ENCODE measurements at places on chromosomes 3 and 15.

DNA sequence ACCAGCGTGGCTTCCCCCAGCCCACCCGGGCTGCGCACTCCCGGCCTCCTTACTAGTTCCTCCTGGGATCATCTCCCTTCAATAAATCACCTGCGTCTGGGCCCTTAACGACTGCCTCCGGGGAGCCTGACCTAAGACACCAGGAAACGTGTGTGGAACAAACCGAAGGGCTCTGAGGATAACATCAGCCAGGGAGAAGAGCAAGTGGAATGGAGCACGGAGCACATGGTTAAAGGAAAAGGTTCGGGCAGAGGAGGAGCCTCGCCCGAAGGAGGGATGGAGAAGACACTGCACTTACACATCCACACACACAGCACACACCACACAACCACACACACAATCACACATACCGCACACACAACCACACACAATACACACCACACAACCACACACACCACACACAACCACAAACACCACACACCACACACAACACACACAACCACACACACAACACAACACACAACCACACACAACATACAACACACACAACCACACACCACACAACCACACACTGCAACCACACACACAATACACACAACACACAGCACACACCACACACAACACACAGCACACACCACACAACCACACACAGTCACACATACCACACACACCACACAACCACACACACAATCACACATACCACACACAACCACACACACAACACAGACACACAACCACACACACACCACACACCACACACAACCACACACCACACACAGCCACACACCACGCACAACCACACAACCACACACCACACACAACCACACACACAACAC, 24.7 kb downstream of the CPN2 start:
- no peak for DNase-seq

GRCh38 chr15:85007741-85008397, 26.2 kb downstream of the PDE8A start:
- peak; percentile 71 for DNase-seq

- DNase-seq, result no peak
These were observed 95.9 kb downstream of the FRMD4B start for GRCh38 chr3:69290006-69290405.

GRCh38 chr3:42613462-42613861, 13.0 kb downstream of the NKTR start:
- no peak for DNase-seq

- peak; percentile 93 for DNase-seq
These were observed 86.3 kb downstream of the TMEM108 start for GRCh38 chr3:133124511-133124910.

DNA sequence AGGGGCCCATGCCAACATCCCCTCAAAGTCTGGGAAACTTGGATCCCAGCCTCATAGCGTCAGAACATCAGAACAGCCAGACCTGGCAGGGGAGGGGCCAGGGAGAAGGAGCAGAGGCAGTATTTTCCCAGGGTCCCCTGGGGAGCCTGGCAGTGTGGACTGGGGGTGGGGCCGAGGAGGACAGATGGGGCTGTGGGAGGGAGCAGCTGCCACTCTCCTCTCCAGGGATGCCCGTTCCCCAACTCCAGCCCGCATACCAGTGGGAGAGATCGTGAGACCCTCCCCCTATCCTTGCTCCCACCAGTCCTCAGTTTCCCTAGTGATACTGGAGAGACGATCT, 6.5 kb upstream of the DNAJB8 start:
- no peak for DNase-seq

GRCh38 chr15:71654720-71655174, 155.6 kb upstream of the NR2E3 start:
- DNase-seq, result no peak

DNA sequence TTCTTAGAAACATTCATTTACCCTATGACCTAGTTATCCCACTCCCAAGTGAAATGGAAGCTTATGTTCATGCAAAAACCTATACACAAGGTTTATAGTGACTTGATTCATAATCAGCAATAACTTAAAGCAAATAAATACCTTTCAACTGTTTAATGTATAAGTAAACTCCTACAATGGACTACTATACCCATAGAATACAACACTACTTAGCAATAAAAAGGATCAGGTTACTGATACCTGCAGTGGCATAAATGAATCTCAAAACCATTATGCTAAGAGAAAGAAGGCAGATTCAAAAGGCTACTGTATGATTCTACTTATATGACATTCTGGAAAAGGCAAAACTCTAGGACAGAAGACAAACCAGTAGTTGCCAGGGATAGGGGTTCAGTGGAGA, 8.3 kb upstream of the POLR2M start:
- DNase-seq, result no peak

DNA sequence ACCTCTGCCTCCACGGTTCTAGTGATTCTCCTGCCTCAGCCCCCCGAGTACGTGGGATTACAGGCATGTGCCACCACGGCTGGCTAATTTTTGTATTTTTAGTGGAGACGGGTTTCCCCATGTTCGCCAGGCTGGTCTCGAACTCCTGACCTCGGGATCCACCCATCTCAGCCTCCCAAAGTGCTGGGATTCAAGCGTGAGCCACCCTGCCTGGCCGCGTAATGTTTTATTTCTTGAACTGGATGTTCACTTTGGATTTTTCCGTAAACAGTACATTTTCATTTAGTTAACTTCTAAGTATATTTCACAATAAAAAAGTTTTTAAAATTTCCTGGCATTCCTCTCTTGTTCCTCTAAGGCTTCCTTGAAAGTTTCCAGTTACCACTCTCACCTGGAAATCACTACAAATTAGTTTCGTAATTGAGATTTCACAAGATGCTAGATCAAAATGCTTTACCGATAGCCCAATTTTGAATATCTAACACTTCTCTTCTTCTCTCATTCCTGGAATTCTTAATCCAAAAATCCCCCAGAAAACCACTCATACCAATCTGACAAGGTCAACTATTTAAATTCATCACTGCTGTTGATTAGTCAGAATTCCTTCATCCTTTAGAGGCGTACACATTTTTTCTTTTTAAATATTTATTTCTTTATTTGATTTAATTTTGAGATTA, 44.7 kb upstream of the INO80 start:
- no peak for DNase-seq

- no peak for DNase-seq
These were observed 349.7 kb upstream of the SUCLG2 start for GRCh38 chr3:68004091-68004490.

DNA sequence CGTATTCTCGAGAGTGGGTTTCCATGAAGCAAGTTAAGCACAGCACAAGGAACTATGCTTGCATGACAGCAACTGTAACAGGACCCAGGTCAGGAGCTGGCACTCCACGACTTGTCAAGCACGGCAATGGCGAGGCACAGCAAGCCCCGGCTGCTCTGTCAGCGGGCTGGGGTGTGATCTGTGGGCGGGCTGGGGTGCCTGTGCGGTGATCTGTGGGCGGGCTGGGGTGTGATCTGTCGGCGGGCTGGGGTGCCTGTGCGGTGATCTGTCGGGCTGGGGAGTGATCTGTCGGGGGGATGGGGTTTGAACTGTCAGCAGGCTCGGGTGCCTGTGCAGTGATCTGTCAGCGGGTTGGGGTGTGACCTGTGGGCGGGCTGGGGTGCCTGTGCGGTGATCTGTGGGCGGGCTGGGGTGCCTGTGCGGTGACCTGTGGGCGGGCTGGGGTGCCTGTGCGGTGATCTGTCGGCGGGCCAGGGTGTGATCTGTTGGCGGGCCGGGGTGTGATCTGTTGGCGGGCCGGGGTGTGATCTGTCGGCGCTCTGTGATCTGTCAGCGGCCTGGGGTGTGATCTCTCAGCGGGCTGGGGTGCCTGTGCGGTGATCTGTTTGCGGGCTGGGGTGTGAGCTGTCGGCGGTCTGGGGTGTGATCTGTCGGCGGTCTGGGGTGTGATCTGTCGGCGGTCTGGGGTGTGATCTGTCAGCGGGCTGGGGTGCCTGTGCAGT, 205.7 kb downstream of the XXYLT1 start:
- no peak for DNase-seq

DNA sequence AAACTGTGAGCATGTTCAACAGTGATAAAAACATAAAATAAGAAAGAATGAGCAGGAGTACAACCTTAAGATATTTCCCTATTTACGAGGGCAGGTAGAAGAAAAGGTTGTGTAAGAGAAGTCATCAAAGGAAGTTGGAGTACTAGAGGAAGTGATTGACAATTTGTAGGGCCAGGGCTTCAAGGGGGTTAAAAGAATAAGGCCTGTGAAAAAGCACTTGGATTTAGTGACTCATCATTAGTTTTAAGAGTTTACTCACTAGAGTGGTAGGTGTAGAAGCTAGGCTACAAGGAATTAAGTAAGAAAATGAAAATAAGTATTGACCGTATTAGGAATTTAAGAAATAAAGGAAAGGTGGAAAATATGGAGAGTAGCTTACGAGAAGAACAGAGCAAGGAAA, 23.6 kb downstream of the KCNMB3 start:
- DNase-seq, result peak; percentile 37

GRCh38 chr3:184496933-184497332, 64.7 kb upstream of the EPHB3 start:
- no peak for DNase-seq

DNA sequence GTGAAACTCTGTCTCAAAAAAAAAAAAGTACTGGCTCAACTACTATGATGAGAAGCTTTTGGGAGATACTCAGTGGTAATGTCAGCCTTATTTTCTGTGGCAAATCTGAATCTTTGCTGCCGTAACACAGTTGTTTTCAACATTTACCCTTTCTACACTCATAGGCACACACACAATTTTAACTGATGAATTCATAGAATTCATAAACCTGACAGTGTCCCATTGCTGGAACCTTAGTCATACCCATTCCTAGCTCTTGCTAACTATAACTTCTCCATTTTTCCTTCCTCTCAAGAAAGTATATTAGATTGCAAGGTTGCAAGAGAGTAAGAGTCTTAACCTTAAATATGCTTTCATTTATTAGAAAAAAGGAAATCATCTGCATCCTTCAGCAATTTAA, 496.6 kb downstream of the FHIT start:
- no peak for DNase-seq

DNA sequence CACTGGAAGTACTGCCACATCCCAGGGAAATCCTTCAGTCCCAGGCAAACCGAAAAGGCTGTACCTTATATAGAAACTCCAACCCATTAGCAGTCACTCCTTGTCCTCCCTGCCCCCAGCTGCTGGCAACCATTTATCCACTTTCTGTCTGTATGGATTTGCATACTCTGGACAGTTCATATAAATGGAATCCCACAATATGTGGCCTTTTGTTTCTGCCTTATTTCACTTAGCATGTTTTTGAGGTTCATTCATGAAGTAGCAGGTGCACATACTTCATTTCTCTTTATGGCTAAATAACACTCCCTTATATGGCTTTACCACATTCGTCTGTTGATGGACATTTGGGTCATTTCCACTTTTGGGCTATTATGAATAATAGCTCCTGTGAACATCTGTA, 51.6 kb upstream of the CMTM8 start:
- DNase-seq, result no peak
